ENCODE measurements at places on chromosomes 2 and 18.

- DNase-seq, result no peak
These were observed 58.1 kb downstream of the NDUFA10 start for GRCh38 chr2:239966853-239967552.

DNA sequence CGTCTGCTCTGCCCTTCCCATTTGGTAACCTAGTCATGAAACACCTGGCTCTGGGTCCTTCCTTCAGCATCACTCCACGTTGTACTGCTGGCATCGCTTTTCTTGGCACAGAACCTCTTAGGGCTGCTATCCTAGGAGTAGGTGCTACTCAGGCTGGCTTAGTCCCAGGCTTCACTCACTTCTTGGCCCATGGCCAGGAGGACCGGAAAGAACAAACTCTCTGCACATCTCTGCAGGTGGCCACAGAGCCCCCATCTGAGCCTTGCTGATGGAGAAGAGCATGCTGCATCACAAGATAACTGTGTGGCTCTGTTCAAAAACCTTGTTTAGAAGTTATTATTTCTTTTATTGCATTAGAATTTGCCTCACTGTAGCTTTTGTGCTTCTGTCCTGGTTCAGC is 447.2 kb upstream of the TNP1 start:
- DNase-seq, result no peak

GRCh38 chr2:241279413-241279812 is 36.1 kb downstream of the HDLBP start:
- DNase-seq, result no peak

DNA sequence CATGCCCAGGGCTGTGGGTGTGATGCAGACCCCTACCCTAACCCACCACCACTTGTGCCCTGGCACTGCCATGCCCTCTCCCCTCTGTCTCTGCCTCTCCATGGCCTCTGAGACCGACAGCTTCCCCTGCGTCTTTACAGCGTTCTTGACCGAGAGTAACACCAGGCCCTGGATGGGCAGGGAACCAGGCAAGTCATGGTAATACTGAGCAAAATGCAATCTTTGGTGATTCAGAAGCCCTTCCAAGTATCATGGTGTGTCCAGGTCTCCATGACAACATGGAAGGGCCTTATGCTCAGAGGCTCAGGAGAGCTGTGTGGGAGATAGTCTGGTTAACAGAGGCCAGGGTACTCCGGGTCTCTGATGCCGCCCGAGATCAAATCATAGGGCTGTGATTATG is 176.1 kb downstream of the KLHL29 start:
- DNase-seq, result no peak

- DNase-seq, result no peak
These were observed 205.7 kb downstream of the ASB1 start for GRCh38 chr2:238632181-238633060.

DNA sequence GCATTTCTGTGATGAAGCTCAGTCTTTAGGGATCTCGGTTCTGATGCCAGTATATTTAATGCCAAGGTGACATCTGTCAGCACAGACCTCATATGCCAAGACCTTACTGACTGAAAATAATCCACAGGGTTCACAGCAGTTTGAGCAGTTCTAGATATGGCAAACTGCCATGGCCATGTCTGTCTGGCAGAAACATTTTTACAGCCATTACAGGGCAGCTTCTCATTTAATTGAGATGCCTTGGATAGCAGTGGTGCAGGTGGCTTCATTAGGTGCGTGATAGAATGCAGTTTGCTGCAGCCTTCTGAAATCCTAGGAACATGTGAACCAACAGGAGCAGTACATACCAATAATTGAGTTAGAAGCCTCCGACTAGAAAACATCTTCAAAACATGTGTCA is 510.6 kb downstream of the XIRP2 start:
- no peak for DNase-seq

All from stimulated activated CD4-positive, alpha-beta T cell treated with anti-CD3 and anti-CD28 coated beads, Interleukin-4, amount 100 ng/mL, for 24 hours (primary cell).